ENCODE measurements at places on chromosomes 2 and 18. TPM values are rescaled to one million over a fixed set of nuclear protein-coding genes. Genes with fewer than 3 reads are reported as not detected.
A peak's percentile ranks its signal among the peaks of the same experiment; 100 is the strongest.

Gene PCARE
- polyA plus RNA-seq = not detected

Gene ABCG8
- polyA plus RNA-seq = not detected

Gene GPAT2
- polyA plus RNA-seq = 0.06 TPM

Gene CPO
- 0.25 TPM for polyA plus RNA-seq

Gene ZBTB14
- 5.4 TPM for polyA plus RNA-seq

Gene CHST9
- 0.03 TPM for polyA plus RNA-seq

Gene SNTG2
- polyA plus RNA-seq = not detected

Gene C2orf80
- polyA plus RNA-seq = not detected

DNA sequence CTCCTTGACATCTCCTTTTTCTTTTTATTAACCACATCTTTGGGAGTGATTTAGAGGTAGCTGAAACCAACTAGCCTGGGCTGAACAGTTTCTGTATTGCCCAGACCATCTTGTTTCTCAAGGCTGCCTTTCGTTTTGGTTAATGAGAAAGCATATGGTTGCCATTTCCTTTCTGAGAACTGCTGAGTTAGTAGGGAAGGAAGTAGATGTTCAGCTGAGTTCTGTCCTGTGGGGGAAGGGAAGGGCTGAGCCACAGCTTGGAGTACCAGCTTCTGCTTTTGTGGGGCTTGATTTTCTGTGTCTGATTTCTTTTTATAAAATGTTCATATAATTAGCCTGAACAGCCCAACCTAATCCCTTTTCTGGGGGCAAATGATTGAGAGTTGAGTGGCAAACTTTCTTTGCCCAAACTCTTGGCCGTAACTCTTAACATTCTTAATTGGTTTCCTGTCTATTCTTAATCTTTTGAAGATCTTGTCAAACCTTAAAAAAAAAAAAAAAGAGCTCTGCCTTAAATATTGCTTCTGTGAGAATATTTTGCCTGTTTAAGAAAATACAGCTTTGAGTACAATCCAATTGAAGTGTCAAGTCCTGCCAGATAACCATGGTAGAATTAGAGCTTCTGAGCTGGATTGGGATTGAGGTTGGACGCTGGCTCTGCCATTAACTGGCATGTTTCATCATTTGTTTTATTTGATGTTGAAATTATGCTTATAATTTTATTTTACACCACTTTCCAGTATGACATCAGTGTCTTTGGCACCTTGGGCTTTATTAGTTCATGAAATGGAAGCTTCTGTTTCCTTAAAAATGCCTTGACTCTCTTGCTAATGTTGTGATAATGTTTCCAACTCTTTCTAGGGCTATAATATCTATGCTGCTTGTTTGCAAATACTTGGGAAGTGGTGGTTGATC lies 1.9 kb upstream of the NABP1 start:
- no peak for DNase-seq

- no peaks in the 10 kb centered on the region for H3K27me3 ChIP-seq
- no peak overlapping the region for H3K4me3 ChIP-seq
- no peaks in the 10 kb centered on the region for H3K4me1 ChIP-seq
- DNase-seq = no peak
Measured at GRCh38 chr2:197822333-197822732, 17.9 kb downstream of the PLCL1 start.

GRCh38 chr2:186060744-186061440 lies 322.3 kb downstream of the FSIP2 start:
- no peak for DNase-seq
- no peaks in the 10 kb centered on the region for H3K27me3 ChIP-seq
- H3K4me3 ChIP-seq = no peak overlapping the region
- H3K36me3 ChIP-seq = no peaks in the 10 kb centered on the region

- no peak for DNase-seq
- peak overlapping the region; percentile 97 for H3K27ac ChIP-seq
- H3K36me3 ChIP-seq = no peaks in the 10 kb centered on the region
- no peaks in the 10 kb centered on the region for H3K27me3 ChIP-seq
- peaks cover 16% of the 10 kb centered on the region for H3K4me1 ChIP-seq
- peak overlapping the region; percentile 73 for H3K4me3 ChIP-seq
Measured at GRCh38 chr2:58047961-58048360, 1.4 kb downstream of the VRK2 start.

GRCh38 chr2:64608867-64609226 lies 44.9 kb downstream of the SERTAD2 start:
- H3K27ac ChIP-seq = peak overlapping the region; percentile 25
- H3K27me3 ChIP-seq = no peaks in the 10 kb centered on the region
- no peak overlapping the region for H3K4me3 ChIP-seq
- no peak for DNase-seq

GRCh38 chr2:101790416-101790815 lies 92.9 kb downstream of the MAP4K4 start:
- no peaks in the 10 kb centered on the region for H3K27me3 ChIP-seq
- H3K4me1 ChIP-seq = no peaks in the 10 kb centered on the region
- H3K27ac ChIP-seq = no peak overlapping the region
- H3K4me3 ChIP-seq = no peak overlapping the region

DNA sequence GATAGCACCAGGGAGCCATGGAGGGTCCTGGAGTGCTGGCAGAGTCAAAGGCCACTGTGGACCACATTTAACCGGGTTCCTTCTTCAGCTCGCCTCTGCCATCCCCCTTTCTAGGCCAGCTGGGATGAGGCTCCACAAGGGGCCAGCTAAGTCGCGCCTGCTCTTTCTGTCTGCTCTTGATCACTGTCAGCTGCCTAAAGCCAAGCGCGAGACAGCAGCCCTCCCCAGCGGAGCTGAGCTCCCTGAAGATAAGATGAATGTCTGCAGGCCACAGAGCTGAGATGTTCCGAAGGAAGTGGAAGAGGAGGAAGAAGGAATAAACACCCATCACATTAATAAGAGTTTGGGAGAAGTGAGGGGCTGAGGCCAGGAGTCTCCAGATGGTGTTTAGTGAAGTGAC lies 99.6 kb downstream of the CELF4 start:
- no peak for DNase-seq
- no peaks in the 10 kb centered on the region for H3K36me3 ChIP-seq
- no peak overlapping the region for H3K27ac ChIP-seq
- no peak overlapping the region for H3K4me3 ChIP-seq
- H3K4me1 ChIP-seq = no peaks in the 10 kb centered on the region

- H3K4me3 ChIP-seq = no peak overlapping the region
- no peaks in the 10 kb centered on the region for H3K27me3 ChIP-seq
- peaks cover 10% of the 10 kb centered on the region for H3K4me1 ChIP-seq
Measured at GRCh38 chr18:37403100-37403781, 162.4 kb downstream of the CELF4 start.

- no peak overlapping the region for H3K27ac ChIP-seq
- no peaks in the 10 kb centered on the region for H3K4me1 ChIP-seq
- no peak overlapping the region for H3K4me3 ChIP-seq
- H3K27me3 ChIP-seq = no peaks in the 10 kb centered on the region
- DNase-seq = no peak
Measured at GRCh38 chr2:151905963-151906632, 77.9 kb upstream of the ARL5A start.

GRCh38 chr2:137002896-137003295 lies 237.6 kb downstream of the THSD7B start:
- H3K36me3 ChIP-seq = no peaks in the 10 kb centered on the region
- DNase-seq = no peak
- H3K4me3 ChIP-seq = no peak overlapping the region
- no peak overlapping the region for H3K27ac ChIP-seq
- no peaks in the 10 kb centered on the region for H3K4me1 ChIP-seq

DNA sequence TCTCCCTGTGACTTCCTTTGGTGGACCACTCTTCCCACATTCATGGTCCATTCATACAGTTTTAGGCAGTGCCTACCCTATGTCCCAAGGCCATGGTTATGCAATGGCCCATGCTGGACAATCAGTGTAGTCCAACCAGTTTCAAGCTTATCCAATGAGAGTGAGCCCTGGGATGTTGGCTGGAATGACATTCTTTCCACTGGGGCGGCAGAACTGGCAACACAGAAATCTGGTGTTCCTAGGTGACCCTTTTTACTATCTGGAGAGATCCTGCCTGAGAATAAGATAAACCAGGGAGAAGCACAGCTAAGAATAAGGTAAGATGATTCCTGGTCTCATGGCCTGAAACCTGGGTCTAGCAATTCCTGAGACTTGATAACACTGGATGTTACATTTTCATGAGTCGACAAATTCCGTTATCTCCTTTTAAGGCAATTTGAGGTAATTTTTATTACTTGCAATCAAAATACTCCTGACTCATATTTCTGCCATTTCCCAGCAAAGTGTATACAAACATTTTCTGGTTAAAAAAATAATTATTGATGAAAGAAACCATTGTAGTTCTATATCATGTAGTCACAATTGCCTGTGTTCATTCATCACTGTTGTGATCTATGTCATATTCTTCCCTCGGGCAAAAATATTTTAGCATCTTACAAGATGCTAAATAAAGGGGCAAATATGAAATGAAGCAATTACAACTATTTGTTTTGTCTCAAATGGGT lies 271.5 kb upstream of the LYPD1 start:
- no peak for DNase-seq
- H3K36me3 ChIP-seq = no peaks in the 10 kb centered on the region
- H3K27me3 ChIP-seq = no peaks in the 10 kb centered on the region
- no peaks in the 10 kb centered on the region for H3K4me1 ChIP-seq

- no peaks in the 10 kb centered on the region for H3K27me3 ChIP-seq
- H3K27ac ChIP-seq = no peak overlapping the region
- H3K4me1 ChIP-seq = no peaks in the 10 kb centered on the region
- H3K36me3 ChIP-seq = no peaks in the 10 kb centered on the region
Measured at GRCh38 chr2:165844216-165844615, 50.2 kb upstream of the GALNT3 start.

GRCh38 chr18:30280861-30281470 lies 761.6 kb downstream of the DSC3 start:
- peak; percentile 9 for DNase-seq
- no peak overlapping the region for H3K27ac ChIP-seq
- H3K36me3 ChIP-seq = no peaks in the 10 kb centered on the region
- no peak overlapping the region for H3K4me3 ChIP-seq

Measured in keratinocyte (primary cell).